ENCODE measurements at places on chromosomes 6 and 20.

DNA sequence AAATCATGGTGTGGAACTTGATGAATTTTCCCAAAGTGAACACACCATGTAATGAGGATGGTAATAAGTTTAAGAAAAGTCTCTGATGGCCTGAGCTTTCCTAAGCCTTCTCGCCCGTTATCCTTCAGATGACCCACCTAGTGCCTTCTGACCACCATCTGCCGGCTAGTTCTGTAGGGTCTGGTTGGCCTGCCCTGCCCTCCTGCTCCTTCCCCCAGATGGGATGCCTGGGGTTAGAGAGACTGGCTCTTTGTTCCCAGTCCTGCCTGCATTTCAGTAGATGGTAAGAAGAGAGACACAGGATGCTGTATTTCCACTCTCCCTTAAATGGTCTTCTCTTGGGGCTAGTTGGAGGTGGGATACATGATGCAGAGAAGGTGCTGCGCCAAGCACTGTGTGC lies 43.0 kb downstream of the TIAM2 start:
- DNase-seq, result no peak

GRCh38 chr6:79630883-79631692 lies at the start of gene SH3BGRL2:
SH3BGRL2 (plus strand) TSS chr6:79631329; CDS start chr6:79631462, 133 bp downstream.
- no peak for DNase-seq

DNA sequence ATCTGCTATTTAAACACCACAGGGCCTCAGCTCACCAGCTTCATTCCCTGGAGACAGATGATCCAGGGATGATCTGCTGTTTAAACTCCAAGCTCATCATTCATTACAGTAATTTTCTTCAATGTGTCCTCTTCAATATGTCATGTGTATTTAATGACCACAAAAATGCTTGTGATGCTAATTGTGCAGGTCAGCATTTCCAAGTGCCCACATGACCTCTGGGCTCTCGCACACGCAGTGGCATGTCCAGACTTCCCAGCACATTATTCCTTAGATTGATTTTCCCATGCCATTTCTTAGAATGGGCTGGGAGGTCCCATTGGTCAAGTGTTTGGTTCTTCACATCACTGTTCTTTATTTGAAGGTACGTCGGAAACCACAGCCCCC lies 434.4 kb downstream of the HAO1 start:
- DNase-seq, result no peak

GRCh38 chr20:41175201-41175651 lies 37.9 kb downstream of the PLCG1 start:
- no peak for DNase-seq

GRCh38 chr6:72665599-72665998 lies 43.7 kb downstream of the KCNQ5 start:
- no peak for DNase-seq

DNA sequence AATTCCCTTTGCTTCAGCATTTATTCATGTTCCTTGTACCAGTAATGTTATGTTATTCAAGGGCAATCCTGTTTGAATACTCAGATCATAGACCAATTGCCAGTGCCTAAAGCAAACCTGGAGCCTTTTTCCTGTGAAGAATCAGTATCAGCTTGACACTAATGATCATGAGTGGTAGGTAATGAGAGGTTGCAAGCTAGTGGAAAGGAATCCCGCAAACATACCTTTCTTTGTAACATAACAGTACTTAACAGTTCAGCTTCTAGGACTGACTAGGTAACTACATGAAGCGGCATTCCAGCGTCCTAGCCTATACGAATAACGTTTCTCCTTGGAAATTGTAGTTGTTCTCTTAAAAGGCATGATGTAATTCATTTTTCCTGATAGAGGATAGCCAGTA lies 253.7 kb downstream of the TMEM242 start:
- DNase-seq, result no peak

DNA sequence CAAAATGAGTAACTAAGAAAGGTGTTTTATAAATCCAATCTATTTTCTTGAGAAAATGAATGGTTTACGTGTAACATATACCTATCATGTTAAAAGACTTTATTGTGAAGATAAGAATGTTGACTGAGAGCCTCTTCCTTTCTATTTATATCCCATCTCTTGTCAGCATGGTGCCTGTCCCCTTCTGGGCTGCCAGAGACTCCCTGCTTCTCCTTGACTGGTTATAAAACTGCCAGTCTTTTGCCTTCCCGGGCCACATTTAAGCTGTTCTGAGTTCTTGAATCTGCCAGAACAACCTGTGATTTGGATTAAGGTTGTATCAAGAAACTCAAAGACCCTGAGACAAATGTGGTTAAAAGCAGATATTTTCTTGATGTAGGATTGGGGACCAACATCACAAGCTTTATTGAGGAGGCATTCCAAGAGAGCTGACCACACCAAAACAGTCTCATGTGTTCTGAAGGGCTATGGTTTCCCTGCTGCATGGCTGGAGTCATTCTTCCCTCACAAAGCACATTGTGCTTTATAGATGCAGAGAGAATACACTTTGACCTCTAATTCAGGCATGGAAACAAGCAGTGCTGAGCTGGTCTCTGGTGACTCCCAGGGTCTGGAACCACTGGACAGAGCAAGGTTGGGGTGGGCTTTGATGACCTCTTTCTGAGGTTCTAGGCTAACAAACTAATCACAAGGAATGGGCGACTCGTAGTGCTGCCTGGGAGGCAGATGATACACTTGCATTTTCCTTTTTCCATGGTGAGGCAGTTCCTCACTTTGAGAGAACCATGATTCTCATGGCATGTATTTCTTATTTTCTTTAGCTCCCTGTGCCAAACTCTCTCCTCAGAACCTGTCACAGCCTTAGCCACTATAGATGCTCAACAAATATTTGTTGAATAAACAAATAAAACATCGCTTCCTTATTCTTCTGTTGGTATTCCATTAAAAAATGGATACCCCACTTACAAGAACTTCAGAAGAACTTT lies 205.0 kb upstream of the PREP start:
- DNase-seq, result no peak

GRCh38 chr6:72873433-72873832 lies 251.6 kb downstream of the KCNQ5 start:
- DNase-seq, result no peak

DNA sequence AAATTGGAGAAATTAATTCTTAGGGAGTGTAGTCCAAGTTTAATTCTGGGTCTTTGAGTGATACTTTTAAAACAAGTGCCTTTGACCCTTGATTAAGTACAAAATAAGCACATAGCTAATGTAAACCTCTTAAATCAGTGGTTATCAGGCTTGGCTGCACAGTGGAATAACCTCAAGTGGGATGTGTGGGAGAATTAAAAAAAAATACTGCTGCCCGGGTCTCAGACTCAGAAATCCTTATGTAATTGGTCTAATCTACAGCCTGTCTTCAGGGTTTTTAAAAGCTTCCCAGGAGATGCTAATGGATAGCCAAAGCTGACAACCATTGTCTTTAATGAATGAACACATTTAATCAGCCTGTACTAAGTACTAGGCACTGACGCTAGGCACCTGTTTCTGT lies 28.5 kb upstream of the TMEM14A start:
- no peak for DNase-seq
